Esophagus (tissue), 2 donors: ENCODE measurements at places on chromosomes 5 and 9. TPM values are rescaled to one million over a fixed set of nuclear protein-coding genes. Genes with fewer than 3 reads are reported as not detected.

Gene CDHR2
- 0.01 TPM for polyA plus RNA-seq

Gene PCDHB6
- 0.06 TPM for polyA plus RNA-seq

Gene ATP10B
- 6.6 TPM for polyA plus RNA-seq

Gene TMEM174
- not detected for polyA plus RNA-seq

Gene PPIC
- polyA plus RNA-seq, result 28.0 TPM

Gene HK3
- polyA plus RNA-seq, result 0.49 TPM

Gene CSF2
- polyA plus RNA-seq, result not detected

Gene CCNJL
- polyA plus RNA-seq, result 0.44 TPM

Gene F2R
- polyA plus RNA-seq, result 0.45 TPM

Gene PRUNE2
- 8.1 TPM for polyA plus RNA-seq

Gene RACK1
- 1,414 TPM for polyA plus RNA-seq

Gene SLC25A2
- polyA plus RNA-seq, result 0.29 TPM

Gene TXNDC8
- not detected for polyA plus RNA-seq

Gene TOR4A
- 1.5 TPM for polyA plus RNA-seq

Gene NOXA1
- 14.3 TPM for polyA plus RNA-seq

Gene SMIM33
- 0.02 TPM for polyA plus RNA-seq

Gene PTPRD
- 0.53 TPM for polyA plus RNA-seq

Gene RASGRF2
- polyA plus RNA-seq, result 0.40 TPM

Gene PCDHGC4
- polyA plus RNA-seq, result 0.45 TPM

Gene ENTR1
- polyA plus RNA-seq, result 24.2 TPM

Gene TMC1
- polyA plus RNA-seq, result 10.3 TPM

Gene EIF4EBP3
- 27.6 TPM for polyA plus RNA-seq
